ENCODE measurements at places on chromosomes 5 and 9. TPM values are rescaled to one million over a fixed set of nuclear protein-coding genes. Genes with fewer than 3 reads are reported as not detected.

The LCN9 gene
- total RNA-seq = not detected

GRCh38 chr9:22165144-22165543, 156.0 kb upstream of the CDKN2B start:
- H3K4me3 ChIP-seq = no peak overlapping the region
- H3K36me3 ChIP-seq = no peaks in the 10 kb centered on the region
- H3K27ac ChIP-seq = no peak overlapping the region
- no peak for DNase-seq
- H3K4me1 ChIP-seq = no peaks in the 10 kb centered on the region
- H3K27me3 ChIP-seq = peaks cover 14% of the 10 kb centered on the region

- H3K27me3 ChIP-seq = peaks cover 1% of the 10 kb centered on the region
- H3K4me3 ChIP-seq = no peak overlapping the region
- no peak for DNase-seq
- H3K4me1 ChIP-seq = no peaks in the 10 kb centered on the region
Observed at GRCh38 chr5:152397581-152397980, 7.5 kb downstream of the NMUR2 start.

DNA sequence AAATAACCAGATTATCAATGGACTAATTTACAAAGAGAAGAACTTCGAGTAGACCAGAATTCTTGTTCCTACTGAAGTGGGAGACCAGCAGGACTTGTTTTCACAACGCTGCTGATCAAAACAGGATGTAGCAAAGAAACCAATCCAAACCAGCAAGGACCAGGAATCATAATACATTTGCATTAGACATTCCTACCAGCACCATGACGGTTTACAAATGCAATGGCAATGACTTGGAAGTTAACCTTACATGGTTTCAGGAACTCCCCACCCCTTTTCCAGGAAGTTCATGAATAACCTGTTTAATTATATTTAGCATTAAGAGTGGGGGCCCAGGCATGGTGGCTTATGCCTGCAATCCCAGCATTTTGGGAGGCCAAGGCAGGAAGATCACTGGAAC, 100.0 kb downstream of the LPAR1 start:
- no peak overlapping the region for H3K4me3 ChIP-seq
- H3K4me1 ChIP-seq = no peaks in the 10 kb centered on the region
- no peaks in the 10 kb centered on the region for H3K27me3 ChIP-seq
- no peak overlapping the region for H3K27ac ChIP-seq
- H3K36me3 ChIP-seq = no peaks in the 10 kb centered on the region
- no peak for DNase-seq

The PCDHGA2 gene
- not detected for total RNA-seq

DNA sequence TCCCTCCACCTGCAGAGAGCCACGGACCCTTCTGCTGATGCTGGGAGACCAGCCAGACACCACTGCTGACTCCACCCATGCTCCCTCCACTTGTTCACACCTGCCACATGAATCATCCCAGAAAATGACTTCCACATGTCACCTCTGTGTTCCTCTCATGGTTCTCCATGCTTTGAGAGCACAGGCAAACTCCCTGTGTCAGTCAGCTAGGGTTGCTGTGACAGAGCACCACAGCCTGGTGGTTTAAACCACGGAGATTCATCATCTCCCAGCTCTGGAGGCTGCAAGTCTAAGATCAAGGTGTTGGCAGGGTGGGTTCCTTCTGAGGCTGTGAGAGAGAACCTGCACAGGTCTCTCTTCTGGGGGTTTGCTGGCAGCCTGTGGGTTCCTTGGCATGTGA, 381.4 kb downstream of the GADD45G start:
- peaks cover 8% of the 10 kb centered on the region for H3K27me3 ChIP-seq
- H3K27ac ChIP-seq = no peak overlapping the region
- peaks cover 1% of the 10 kb centered on the region for H3K36me3 ChIP-seq

DNA sequence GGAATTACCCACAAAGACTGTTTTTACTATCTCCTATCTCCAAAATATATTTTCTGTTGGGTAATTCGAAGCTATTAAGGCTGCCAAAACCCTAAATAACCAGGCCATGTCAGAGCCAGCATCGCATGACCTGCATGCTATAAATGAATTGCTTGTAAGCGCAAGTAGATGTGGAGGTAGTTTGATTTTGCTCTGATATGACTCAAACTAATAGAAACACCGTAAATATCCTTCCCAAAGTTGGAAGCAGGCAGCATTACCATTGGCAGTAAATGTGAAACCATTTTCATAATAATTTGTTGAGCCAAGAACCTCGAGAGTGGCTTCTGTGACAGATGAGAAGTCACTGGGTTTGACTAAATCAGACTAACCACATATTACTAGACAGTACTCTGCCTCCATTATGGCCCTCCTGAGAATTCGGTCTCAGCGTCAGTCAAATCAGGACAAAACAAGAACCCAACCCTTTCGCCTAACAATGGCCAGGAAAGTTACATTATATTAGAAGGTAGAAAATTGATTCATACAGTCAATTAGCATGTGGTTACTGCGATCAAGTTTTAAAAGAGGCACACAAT, 289.8 kb downstream of the SPOCK1 start:
- H3K27ac ChIP-seq = no peak overlapping the region
- no peaks in the 10 kb centered on the region for H3K4me1 ChIP-seq
- no peak for DNase-seq
- no peak overlapping the region for H3K4me3 ChIP-seq
- H3K36me3 ChIP-seq = no peaks in the 10 kb centered on the region

DNA sequence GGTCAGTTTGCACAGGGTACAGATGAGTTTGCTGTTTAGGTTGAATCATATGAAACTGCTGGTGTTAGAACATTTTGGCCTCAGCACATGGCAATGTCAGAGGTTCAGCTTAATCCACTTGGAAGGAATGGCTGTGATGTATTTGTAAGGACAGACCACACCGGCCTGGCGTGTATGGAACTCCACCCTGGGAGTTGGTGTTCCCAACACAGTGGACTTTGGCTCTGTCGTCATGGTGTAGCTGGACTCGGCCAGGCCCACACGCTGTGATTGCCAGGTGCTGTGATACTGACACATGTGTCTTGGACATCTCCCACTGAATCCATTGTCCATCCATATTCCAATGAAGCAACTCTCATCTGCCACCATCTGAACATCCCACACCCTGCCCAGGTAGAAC, 90.3 kb downstream of the ZNF618 start:
- H3K4me1 ChIP-seq = no peaks in the 10 kb centered on the region
- H3K4me3 ChIP-seq = no peak overlapping the region
- no peaks in the 10 kb centered on the region for H3K27me3 ChIP-seq
- DNase-seq = no peak

- peak; percentile 74 for DNase-seq
- H3K4me3 ChIP-seq = no peak overlapping the region
- H3K36me3 ChIP-seq = no peaks in the 10 kb centered on the region
- no peak overlapping the region for H3K27ac ChIP-seq
- no peaks in the 10 kb centered on the region for H3K4me1 ChIP-seq
Observed at GRCh38 chr5:148957591-148958202, 105.2 kb downstream of the SH3TC2 start.
